ENCODE measurements at places on chromosomes 11 and 22. TPM values are rescaled to one million over a fixed set of nuclear protein-coding genes. Genes with fewer than 3 reads are reported as not detected.

DNA sequence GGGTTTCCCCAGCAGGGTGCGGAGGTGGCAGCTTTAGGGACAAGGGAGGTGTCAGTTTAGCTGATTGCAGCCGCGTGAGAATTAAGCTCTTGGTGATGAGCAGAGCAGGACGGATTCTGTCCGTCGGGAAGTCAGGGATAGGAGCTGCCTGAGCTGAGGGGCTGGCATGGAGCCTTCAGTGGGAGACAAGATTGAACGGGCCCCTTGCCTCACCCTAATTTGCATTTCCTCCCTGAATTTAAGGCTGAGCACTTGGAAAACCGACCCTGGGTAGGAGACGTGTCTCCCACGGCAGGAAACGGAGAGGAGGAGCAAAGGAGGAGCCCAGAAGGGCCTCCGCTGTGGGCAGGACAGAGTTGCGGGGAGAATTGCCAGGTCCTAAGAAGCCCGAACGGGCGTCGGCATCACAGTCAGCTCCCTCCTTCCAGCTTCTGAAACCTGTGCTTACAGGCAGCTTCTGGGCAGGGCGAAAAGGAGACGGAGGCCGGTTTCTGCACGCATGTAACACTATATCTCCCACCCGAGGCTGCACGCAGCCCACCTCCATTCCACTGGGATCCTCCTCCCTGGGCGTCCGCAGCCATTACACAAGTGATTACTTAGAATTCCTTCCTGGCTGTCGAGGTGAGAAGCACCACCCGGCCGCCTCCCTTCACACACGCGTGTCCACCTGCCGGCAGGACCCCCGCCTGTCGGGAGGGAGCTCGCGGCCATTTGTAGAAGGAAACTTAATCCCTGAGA lies 345.8 kb downstream of the BRD1 start:
- H3K27ac ChIP-seq: no peak overlapping the region
- no peak overlapping the region for H3K4me3 ChIP-seq
- H3K36me3 ChIP-seq: no peaks in the 10 kb centered on the region
- no peak for DNase-seq
- H3K4me1 ChIP-seq: no peaks in the 10 kb centered on the region

DNA sequence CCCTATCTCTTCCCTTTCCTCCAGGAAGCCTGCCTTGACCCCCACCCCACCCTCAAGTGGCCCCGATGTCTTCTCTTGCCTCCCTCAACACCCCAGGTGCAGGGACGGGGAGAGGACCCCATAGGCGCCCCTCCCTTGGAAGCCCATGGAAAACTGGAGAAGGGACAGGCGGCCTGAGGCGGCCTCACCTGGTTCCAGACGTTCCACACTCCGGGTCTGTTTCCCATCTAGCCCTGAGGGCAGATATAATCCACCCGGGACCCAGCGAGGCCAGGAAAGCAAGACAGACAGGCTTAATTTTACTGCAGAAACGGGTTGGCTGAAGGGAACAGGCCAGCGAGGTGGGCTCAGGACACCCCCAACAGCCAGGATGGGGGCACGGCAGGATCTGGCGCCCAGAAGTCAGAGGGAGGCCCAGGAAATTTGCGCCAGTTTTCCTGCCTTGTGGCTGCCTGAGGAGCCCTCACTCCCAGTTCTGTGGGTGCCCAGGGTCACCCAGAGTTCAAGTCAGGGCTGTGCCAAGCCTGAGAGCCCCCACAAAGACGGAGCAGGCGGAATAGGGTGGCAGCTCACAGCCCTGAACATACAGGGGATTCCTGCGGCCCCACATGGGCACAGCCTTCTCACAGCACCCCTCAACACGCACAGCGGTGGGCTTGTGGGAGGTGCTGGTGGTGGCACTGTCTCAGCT lies 3.0 kb upstream of the SIGIRR start:
- no peak overlapping the region for H3K4me3 ChIP-seq
- no peaks in the 10 kb centered on the region for H3K27me3 ChIP-seq
- no peak for DNase-seq
- peaks cover 45% of the 10 kb centered on the region for H3K4me1 ChIP-seq

GRCh38 chr22:22003233-22003632 lies 20.6 kb upstream of the TOP3B start:
- H3K4me3 ChIP-seq: no peak overlapping the region
- H3K4me1 ChIP-seq: no peaks in the 10 kb centered on the region
- H3K27ac ChIP-seq: no peak overlapping the region
- no peaks in the 10 kb centered on the region for H3K36me3 ChIP-seq
- DNase-seq: no peak

DNA sequence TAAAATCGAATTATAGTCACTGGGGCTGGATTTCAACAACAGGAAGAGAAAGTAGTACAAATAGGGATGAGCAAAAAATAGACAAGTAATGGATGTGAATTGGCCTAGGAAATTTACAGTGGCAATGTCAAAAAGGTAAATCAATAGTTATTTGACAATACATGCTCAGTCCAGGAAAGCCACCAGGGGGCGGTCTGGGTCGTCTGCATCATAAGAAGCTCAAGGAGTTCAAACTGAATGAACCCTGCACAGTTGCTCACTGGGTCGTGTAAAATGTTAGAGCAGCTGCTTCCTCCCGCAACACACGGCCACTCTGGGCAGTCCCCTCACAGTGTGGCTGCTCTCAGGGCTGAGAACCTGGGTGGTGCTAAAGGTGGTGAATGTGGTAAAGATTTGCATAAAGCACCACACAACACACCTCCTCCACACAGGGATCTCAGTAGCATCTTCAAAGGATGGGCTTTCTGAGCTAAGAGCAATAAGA lies 85.9 kb downstream of the ZNF280B start:
- no peaks in the 10 kb centered on the region for H3K4me1 ChIP-seq
- H3K27me3 ChIP-seq: no peaks in the 10 kb centered on the region
- H3K27ac ChIP-seq: no peak overlapping the region

DNA sequence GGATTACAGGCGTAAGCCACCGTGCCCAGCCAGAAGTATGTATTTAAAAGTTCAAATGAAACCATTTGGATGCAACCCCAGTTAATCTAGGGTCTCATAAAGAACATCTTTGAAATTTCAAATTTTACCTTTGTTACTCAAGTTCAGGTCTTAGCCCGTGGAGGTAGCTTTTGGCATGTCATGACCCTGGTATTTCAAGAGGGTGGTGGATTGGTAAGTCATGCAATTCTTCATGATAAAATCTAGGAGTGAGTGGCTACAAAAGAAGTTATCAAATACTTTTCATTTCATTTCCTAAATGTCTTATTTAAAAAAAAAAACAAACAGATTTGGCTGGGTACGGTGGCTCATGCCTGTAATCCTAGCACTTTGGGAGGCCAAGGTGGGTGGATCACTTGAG lies 80.6 kb downstream of the ABTB2 start:
- H3K4me1 ChIP-seq: peaks cover 8% of the 10 kb centered on the region
- no peak overlapping the region for H3K27ac ChIP-seq
- no peaks in the 10 kb centered on the region for H3K36me3 ChIP-seq
- DNase-seq: no peak

- peaks cover 12% of the 10 kb centered on the region for H3K36me3 ChIP-seq
- H3K4me3 ChIP-seq: no peak overlapping the region
- no peak overlapping the region for H3K27ac ChIP-seq
- no peaks in the 10 kb centered on the region for H3K27me3 ChIP-seq
These were observed 31.8 kb downstream of the USP35 start for GRCh38 chr11:78220218-78221157.

Gene MUC2
- total RNA-seq: not detected

Gene PANX3
- not detected for total RNA-seq

Gene SMTN
- total RNA-seq: 11.2 TPM

GRCh38 chr11:6681949-6682348 lies 1.2 kb downstream of the MRPL17 start:
- peaks cover 9% of the 10 kb centered on the region for H3K4me1 ChIP-seq
- DNase-seq: no peak
- peak overlapping the region; percentile 61 for H3K4me3 ChIP-seq
- H3K27me3 ChIP-seq: no peaks in the 10 kb centered on the region

Measured in liver (tissue), 10 donors.